ENCODE measurements at places on chromosomes 2 and 18.

- no peaks in the 10 kb centered on the region for H3K27me3 ChIP-seq
- no peaks in the 10 kb centered on the region for H3K36me3 ChIP-seq
- no peak overlapping the region for H3K4me3 ChIP-seq
- no peaks in the 10 kb centered on the region for H3K4me1 ChIP-seq
- H3K27ac ChIP-seq: no peak overlapping the region
Observed at GRCh38 chr2:108414256-108414876, 34.6 kb upstream of the GCC2 start.

- no peaks in the 10 kb centered on the region for H3K36me3 ChIP-seq
- H3K4me1 ChIP-seq: no peaks in the 10 kb centered on the region
- H3K27me3 ChIP-seq: no peaks in the 10 kb centered on the region
- no peak for DNase-seq
- no peak overlapping the region for H3K4me3 ChIP-seq
- H3K27ac ChIP-seq: no peak overlapping the region
Observed at GRCh38 chr2:197993830-197994229, 189.4 kb downstream of the PLCL1 start.

DNA sequence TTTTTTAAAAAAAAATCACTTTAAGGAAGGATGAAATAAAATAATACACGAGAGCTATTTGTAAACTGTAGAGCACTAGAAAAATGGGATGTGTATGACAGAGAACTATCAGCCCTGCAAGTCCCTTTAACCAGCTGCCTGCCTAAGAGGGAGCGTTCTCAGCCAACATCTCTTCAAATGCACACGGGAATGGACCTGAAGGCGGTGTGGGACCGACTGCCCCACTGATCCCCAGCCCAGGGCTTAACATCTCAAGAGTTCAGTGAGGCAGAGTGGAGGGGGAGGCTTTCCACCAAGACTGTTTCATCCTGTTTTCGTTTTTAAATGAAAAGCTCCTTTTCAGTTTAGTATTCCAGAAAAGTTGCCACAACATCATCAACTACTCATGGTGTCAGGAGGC is 2.2 kb downstream of the INPP4A start:
- H3K27me3 ChIP-seq: no peaks in the 10 kb centered on the region
- no peak for DNase-seq
- no peaks in the 10 kb centered on the region for H3K36me3 ChIP-seq
- no peak overlapping the region for H3K4me3 ChIP-seq
- peaks cover 15% of the 10 kb centered on the region for H3K4me1 ChIP-seq
- H3K27ac ChIP-seq: no peak overlapping the region

DNA sequence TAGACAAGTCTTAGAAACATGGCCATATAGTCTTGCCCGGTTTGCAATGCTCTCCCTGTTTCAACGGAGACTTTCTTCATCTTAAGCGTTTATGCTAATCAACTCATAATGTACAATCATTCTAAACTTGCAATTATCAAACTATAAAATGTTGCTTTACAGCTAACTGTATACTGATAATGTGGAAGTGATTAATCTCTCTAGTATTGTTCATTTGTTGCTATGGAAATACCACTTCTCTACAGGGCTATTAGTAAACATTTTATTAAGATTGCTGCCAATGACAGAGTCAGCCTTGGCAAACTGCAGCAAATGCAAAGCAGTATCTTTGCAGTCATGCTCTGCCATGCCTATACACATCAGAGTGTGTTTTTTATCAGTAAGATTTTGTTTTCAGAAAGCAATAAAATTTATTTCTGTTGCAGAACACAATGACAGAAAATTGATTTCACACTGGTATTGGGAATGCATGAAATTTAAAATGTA is 1201.8 kb upstream of the CDH2 start:
- no peaks in the 10 kb centered on the region for H3K27me3 ChIP-seq
- no peaks in the 10 kb centered on the region for H3K36me3 ChIP-seq
- no peak overlapping the region for H3K27ac ChIP-seq
- no peaks in the 10 kb centered on the region for H3K4me1 ChIP-seq

DNA sequence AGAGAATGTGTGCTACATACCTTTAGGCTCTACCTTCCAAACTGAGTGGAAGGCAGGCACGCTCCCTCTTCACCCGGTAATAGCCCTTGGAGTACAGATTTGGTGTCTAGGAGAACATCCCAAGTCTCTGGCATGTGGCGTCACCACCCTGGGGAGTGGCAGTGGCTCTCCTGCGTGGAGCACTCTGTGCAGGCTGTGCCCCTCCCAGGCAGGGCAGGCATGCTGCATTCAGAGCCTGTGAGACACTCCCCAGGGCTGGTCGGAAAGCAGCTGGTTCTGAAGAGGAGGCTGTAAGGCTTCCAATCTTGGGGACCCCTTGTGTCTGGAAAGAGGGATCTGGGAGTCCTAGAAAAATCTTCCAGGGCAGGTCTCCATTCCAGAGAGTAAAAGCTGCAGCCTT is 193.3 kb downstream of the ANKRD30B start:
- DNase-seq: no peak
- no peaks in the 10 kb centered on the region for H3K36me3 ChIP-seq
- no peak overlapping the region for H3K4me3 ChIP-seq
- no peaks in the 10 kb centered on the region for H3K4me1 ChIP-seq
- H3K27ac ChIP-seq: no peak overlapping the region

Data from naive B cell (primary cell).